ENCODE measurements at places on chromosomes 1 and 21.

- DNase-seq: no peak
Observed at GRCh38 chr21:26275801-26276200, 105.2 kb upstream of the APP start.

GRCh38 chr21:25115021-25115420 lies 492.3 kb downstream of the MRPL39 start:
- no peak for DNase-seq

DNA sequence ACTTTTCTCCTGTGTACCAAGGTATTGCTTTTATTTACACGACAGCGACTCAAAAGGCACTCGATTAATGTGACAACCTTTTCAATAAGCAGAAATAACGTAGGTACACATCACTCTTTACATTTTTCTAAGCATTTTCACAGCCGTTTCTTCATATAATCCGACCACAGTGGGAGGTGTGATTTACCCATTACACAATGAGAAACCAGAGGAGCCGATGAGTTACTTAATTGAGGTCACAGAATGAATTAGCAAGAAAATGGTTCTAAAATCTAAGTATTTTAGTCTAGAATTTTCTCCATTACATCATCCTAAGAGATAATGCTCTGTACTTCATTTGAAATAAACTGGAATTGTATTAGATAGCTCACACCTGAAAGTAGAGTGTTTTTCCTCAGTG lies 71.5 kb downstream of the UMODL1 start:
- DNase-seq: no peak

- DNase-seq: peak; percentile 8
Observed at GRCh38 chr1:242240077-242240476, 241.2 kb upstream of the MAP1LC3C start.

DNA sequence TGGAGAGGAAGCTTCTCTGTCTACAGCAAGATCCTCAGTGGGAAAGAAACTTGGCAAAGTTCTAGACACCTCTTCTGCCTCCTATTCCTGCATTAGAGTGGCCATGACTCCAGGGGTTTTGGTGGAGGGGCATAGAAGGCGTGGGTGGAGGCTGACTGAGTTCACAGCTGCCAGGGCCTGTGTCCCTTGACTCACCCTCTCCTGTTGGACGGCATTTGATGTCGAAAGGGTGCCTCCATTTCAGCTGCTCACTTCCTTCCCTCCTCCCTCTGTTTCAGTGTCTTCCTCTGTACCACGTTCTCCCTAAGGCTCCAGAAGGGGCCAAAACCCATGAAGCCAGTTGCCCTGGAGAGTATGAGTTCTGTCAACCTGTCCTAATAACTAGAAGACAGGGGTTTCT lies 632 bp downstream of the TMEM79 start:
- no peak for DNase-seq

- no peak for DNase-seq
Observed at GRCh38 chr1:2934642-2935081, 86.6 kb upstream of the ACTRT2 start.

DNA sequence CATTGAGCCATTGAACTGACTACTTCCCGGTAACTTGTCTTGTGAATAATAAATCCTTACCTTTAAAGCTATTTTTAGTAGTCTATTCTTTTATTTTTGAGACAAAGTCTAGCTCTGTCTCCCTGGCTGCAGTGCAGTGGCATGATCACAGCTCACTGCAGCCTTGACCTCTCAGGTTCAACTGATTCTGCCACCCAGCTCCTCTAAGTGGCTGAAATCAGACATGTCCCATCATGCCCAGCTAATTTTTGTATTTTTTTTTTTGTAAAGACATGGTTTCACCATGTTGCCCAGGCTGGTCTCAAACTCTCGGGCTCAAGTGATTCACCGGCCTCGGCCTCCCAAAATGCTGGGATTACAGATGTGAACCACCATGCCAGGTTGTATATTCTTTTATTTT lies 59.3 kb upstream of the PTGS2 start:
- DNase-seq: no peak
